WTC11 (cell line): ENCODE measurements at places on chromosomes 16 and 17.
A peak's percentile ranks its signal among the peaks of the same experiment; 100 is the strongest.

DNA sequence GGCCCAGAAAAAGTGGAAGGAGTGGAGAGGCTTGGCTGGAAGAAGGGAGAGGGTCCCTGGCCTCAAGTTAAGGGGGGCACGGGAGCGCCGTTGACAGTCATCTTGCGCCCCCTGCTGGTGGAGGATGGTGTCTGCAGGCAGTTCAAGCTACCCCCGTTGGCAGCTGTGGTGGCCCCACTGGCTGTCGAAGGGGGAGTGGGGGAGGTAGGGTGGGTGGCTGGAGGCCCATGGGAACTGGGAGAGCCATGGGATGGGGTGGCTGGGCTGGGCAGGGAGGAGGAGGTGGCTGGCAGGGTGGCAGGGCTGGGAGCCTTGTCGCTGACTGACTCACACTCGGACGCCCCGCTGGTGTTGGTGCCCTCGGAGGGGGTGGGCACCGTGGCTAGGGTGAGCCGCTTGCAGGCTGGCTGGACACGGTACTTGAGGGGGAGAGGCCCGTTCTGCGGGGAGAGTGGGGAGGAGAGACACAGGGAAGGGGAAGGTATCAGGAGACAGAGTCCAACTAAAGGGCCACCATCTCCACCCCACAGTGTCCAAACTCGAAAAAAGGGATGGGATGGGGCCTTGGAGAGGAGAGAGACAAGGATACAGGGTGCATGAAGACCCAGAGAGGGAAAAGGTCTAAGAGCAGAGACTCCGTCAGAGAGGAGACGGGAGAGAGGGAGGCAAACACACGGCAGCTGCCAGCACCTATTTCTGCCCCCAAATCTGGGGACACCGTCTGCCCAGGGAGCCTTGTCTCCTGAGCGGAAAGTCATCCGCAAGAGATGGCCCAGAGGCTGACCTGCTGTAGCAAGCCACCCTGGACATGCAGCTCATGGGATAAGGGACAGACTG, 5.2 kb downstream of the CISD3 start:
- DNase-seq, result peak; percentile 85

DNA sequence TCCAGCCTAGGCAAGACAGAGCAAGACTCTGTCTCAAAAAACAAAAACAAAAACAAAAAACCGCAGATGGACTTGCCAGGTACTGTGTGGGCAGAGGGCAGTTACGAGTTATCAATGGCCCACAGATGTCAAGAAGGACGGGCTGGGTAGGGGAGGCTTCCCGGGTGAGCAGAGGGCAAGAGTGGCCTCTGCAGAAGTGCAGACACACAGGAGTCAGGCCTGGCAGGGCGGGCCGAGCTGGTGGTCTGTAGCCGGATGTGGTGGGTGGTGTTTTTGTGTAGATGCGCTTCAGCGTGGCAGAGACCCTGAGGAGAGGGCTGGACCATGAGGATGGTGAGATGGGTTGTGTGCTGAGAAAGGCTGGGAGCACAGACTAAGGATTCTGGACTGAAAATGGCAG, 44.9 kb upstream of the KDM6B start:
- DNase-seq, result no peak

DNA sequence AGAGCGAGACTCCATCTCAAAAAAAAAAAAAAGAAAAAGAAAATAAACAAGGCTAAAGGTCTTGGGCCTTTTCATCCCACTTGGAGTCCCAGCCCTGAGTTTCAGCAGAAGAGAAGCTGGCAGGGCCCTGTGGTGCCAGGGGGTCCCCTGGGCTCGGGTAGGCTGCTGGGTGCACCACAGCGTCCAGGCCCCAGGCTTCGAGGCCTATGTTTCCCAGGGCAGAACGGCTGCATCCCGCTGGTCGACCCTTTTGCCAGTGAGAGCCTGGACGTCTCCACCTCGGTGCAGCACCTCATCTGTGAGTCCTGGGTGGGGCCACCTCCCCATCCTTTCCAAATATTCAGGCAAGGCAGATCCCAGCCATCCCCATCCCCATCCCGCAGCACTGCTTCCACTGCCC, 2.2 kb downstream of the TMEM235 start:
- no peak for DNase-seq

GRCh38 chr17:51598824-51599223, 338.5 kb downstream of the UTP18 start:
- DNase-seq, result no peak

GRCh38 chr17:79097226-79098055, 22.8 kb downstream of the ENGASE start:
- peak; percentile 65 for DNase-seq

DNA sequence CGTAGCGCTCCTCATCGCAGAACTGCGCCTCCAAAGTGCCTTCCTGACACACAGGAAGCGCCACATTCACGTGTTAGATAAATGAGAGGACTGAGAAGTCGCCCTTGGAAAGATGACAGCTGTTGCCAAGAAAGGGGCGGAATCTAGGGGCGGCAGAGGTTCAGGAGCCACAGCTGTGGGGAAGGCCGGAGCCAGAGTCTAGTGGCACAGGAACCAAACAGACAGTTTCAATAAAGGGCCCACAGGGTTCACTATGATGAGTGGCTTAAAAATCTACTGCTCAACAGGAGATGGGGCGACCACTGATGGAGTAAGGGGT, 4.7 kb downstream of the FLCN start:
- no peak for DNase-seq

DNA sequence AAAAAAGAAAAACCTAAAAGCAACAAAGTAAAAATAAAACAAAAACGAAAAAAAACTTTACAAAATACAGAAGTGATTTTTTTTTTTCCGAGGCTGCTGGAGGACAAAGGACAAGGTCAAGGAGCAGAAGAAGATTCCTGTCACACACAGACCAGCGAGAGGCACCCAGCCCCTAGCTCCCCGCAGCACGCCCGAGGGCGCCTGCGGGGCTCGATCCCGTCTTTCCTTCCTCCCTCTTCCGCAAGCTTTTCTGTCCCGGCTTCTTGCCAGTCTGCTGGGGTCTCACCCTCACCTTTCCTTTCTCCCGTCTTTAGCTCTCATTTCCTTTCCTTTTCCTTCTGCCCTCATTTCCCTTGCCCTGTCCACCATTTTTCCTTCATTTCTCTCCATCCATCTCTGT, 66.1 kb upstream of the DNAH17 start:
- DNase-seq, result no peak

DNA sequence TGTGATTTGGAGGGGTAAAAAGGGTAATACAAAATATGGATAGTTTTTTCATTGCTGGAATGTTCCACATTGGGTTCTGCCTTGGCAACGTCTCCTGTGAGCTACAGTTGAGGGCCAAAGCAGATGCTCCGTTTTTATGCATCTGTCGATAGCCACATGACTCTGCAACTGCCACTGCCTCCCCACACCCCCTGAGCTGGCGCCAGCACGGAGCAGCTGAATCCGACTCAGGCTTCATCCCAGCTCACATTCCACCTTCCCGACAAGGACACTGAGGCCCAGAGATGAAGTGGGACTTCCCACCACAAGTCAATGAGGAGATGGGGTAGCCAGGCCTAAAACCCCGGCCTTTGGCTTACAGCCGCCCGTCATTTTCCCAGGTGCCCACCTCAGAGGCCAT, 334.1 kb downstream of the CDH13 start:
- no peak for DNase-seq

DNA sequence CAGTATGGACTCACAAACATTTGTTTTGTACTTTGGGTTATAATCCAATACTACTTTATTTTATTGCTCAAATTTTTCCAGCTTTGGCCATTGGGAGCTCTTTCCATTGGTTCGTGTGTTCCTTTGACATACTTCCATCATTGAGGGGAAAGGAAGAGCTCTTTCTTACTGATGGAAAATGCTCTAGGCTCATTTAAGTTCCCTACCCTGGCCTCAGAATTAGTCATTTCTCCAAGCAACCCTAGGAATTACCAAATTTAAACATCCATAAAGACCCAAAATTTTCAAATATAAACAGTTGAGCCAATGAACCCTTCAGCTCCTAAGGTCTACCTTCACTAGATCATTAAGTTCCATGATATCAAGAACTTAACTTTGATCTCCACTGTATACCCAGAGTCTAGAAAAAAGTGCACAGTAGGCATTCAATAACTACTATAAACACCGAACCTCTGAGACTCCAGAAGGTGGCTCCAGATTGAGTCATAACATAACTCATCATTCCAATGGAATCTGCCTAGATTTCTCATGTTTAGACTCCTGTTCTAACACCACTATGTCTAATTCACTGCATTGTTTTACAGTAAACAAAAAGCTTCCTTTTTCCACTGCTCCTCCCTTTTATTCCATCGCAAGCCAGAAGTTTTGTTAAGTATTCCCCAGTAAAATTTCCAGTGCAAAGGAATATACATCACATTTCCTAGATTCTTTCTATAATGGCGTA, 39.0 kb downstream of the SMURF2 start:
- no peak for DNase-seq

GRCh38 chr17:78130090-78130436, 508 bp upstream of the TMC8 start:
- no peak for DNase-seq

GRCh38 chr16:60107871-60108270, 1373.8 kb upstream of the GOT2 start:
- no peak for DNase-seq

DNA sequence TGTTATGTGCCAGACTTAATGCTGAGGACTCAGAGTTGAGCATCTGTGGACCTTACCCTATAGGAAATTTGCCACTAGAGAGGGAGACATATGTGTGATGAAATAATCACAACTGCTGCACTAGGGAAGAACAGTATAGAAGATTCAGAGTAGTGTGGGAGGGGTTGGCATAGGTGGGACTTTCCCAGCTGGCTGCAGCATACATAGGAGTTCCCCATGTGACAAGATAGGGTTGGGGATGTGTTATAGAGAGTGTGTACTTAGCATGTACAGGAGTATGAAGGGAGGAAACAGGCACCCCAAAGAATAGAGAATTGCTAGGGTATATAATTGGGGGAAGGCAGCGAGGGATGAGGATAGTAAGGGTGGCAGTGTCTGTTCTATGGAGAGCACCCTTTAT, 2.9 kb downstream of the NUP93 start:
- no peak for DNase-seq

DNA sequence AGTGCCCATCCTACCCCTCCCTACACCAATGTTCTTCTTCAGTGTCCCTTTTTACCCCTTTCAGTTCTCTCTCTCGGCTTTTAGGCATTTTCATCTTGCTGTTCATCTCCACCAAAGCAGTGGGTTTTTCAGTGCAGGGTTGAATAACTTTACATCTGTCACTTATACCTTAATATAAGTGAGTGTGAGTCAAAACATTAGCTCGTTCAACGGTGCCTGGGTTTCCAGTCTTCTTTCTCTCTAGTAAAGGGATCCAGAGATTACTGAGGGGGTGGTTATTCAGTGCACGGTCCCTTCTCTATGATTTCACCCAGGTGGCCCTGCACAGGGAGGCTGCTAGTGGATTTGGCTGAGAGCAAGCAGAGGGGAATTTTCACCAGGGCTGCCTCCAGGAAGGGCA, 210.6 kb upstream of the CDH5 start:
- no peak for DNase-seq

- DNase-seq, result no peak
Observed at GRCh38 chr17:78387977-78388941, 9.8 kb downstream of the PGS1 start.

GRCh38 chr17:36628576-36628975, 27.2 kb downstream of the MRM1 start:
- no peak for DNase-seq

GRCh38 chr16:88473666-88474534, 20.8 kb downstream of the ZFPM1 start:
- no peak for DNase-seq

DNA sequence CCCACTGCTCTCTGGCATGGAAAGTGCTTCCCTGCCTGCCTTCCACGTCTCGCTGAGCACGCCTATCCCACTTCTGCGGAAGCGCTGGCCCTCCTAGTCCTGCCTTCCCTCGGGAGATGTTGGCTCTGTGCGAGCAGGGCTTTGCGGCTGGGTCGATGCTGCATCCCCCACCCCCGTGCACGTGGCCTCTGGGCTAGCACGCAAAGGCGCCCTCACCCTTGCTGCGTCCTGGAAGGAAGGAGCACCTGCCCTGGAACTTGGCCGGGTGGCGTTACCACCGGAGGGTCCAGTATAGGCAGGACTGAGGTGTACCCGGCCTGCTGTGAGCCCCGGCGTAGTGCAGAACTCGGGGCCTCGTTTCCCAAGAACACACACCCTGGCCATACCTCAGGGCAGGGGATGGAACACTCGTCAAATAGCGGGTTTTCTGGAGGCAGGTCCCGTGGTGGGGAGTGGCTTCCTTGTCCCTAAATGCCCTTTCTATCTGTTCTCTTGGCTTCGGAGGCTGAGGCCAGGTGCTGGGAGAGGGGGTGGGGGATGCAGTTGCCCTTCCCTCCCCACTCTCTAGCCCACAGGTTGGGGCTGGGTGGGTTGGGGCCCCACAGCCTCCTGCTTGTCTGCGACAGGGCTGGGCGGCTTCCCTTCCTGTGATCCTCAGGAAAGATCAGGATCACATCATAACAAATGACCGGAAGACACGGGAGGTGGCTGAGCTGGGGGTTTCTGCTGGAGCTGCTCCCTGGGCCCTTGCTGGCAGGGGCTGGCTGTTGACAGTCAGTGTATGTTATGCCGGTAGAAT, 17.4 kb downstream of the BAIAP2 start:
- no peak for DNase-seq

DNA sequence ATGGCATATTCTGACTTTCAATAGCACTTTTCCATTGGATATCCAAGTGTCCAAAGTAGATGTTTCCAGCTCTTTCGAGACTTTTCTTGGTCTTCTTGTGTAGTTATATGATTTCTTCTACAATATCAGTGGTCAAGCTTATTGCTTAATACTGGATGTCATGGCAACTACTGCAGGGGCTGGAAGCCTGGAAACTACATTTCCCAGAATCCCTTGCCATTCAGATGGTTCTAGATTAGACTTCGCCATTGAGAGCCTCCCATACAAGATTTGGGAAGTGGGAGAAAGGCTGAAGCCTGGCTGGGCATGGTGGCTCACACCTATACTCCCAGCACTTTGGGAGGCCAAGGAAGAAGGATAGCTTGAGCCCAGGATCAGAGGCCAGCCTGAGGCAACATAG, 153.6 kb downstream of the C16orf95 start:
- no peak for DNase-seq

DNA sequence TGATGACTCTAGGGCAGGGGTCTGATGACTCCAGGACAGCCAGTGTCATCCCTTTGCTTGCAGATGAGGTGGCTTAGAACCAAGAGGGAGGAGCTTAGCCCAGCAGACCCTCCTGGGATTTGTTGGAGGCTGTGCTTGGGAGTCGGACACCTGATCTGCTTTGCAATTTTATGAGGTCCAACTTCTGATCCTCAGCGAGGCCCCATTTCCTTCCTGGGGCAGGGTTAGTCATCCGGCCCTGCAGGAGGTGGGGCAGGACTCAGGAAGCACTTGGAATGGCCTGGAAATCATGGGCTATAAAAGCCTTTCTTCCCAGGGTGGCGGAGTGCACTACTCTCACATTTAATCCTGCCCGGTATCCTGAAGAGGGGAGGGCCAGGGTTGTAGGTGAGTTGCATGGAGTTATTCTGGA, 168.5 kb downstream of the MSI2 start:
- no peak for DNase-seq
